ENCODE measurements at places on chromosomes 2 and 18.

GRCh38 chr18:10453806-10454680 is at the start of gene APCDD1:
Gene APCDD1, plus strand, starts transcription at chr18:10454635. Its CDS starts 347 bp downstream, at chr18:10454982.
- no peak for DNase-seq

DNA sequence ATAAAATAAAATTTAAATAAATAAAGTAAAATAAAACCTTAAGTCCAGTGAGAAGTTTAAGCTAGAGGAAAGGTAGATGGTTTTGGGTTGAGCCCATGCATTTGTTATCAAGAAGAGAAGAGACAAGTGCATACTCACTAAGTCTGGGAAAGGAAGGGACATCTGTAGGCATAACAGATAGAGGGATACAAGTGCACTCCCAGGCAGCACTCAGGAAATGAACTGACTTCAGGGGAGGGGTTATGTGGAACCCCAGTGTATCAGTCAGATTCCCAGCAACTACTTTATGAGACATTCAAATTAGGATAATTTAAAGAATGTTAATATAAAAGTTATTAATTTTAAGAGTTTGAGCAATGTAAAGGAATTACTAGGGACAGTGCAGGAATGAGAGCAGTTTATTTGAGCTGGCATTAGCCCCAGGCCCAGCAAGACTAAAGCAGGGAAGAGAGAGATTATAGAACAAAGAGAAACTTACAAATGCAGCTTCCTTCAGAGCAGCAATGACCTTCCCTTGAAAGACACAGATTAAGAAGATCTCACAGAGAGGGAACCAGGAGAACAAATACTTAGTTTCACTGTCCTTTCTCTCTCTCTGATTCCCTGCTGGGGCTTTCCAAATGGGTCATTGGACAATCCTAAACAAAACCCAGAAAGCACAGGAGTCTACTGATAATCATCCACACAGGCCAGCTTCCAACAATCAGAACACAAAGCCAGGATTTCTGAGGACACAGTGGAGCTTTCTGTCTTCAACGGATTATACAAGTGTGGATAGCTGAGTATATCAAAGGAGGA is 109.7 kb downstream of the ERBB4 start:
- no peak for DNase-seq

- DNase-seq: no peak
Observed at GRCh38 chr18:46809145-46809544, 52.3 kb upstream of the ST8SIA5 start.

DNA sequence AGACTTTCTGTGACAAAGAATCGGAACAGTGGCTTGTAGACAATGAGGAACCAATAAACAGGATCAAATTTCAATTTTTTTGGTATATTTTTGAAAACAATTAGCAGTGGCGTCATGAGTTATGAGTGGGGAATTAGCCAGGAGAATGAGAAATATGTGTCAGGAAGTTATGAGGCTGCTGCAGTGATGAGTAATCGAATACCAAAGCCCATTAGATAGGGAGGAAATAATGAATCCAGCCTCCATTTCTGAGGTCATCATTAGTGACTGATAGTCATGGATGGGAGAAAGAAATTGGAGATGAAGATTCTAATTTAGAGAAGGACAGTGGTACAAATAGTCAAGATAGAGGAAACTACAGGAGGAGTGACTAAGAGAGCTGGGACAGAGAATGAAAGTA is 673.1 kb upstream of the VRK2 start:
- DNase-seq: peak; percentile 71

GRCh38 chr2:15665067-15665942 is 73.6 kb downstream of the DDX1 start:
- DNase-seq: no peak

- DNase-seq: peak; percentile 87
Observed at GRCh38 chr2:120875431-120875830, 139.8 kb downstream of the GLI2 start.

DNA sequence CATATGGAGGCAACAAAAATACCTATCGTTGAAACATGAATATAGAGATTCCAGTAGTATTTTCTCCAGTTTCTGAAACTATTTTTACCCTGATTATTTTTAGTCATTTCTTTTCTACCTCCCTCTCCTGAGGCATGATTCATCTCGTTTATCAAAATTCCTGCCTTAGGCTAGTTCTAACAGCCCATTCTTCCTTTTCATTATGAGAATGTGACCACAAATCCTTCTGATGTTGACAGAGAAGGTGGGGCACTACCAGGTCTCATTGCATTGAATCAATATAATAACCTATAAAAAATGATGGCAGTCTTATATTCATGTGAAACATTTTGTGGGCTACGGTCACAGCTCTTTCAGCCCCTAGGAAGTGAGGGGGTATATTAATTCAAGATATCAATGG is 406.5 kb upstream of the UBE2E3 start:
- DNase-seq: no peak

GRCh38 chr2:144111437-144111836 is 408.5 kb downstream of the ZEB2 start:
- DNase-seq: peak; percentile 49

DNA sequence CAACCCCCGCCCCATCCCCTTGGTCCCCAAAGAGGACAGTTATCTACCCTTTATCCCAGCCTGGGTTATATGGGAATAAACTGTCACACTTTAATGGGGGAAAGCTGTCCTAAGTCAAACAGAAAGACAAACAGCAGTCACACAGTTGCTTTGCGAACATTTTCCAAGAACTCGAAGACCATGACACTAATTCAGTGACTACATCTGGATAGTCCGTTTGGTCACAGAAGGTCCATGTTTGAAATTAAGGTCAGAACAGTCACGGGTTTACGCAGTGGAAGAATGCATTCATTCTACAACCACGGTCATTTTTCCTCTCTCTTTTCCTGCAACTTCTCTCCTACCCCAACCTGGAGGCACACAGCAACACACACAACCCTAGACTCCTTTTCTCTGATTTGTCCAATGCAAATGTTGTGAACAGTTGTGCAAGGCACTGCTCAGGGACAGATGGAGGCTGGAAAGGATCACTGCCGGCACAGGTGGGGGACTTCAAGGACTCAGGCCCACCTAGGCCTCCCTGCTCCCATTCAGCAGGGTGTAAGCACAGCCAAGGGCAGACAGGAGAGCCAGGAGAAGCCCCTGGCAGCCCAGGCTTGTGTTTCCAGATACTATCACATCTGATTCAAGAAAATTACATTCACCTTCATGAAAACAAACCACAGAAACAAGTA is 39.9 kb downstream of the ZNF516 start:
- DNase-seq: no peak

DNA sequence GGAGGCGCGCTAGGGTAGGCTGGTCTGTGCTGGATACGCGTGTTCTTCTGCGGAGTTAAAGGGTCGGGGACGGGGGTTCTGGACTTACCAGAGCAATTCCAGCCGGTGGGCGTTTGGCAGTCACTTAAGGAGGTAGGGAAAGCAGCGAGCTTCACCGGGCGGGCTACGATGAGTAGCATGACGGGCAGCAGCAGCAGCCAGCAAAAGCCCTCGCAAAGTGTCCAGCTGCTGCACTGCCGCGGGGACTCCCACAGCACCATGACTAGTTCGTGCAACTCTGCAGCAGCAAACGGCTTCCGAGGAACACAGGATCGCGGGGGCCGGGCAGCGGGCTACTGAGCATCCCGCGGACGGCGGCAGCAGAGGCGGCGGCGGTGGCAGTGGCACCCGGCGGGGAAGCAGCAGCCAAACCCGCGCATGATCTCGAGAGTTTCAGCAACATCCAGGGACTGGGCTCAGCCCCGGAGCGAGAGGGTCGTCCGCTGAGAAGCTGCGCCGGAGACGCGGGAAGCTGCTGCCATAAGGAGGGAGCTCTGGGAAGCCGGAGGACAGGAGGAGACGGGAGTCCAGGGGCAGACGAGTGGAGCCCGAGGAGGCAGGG is 368 bp downstream of the TMEFF2 start:
- DNase-seq: no peak

GRCh38 chr2:143481237-143481623 is 352.0 kb downstream of the ARHGAP15 start:
- no peak for DNase-seq

GRCh38 chr2:3639015-3639630 is 18.9 kb upstream of the ALLC start:
- DNase-seq: no peak

GRCh38 chr18:72762515-72763122 is 105.2 kb downstream of the NETO1 start:
- peak; percentile 48 for DNase-seq

DNA sequence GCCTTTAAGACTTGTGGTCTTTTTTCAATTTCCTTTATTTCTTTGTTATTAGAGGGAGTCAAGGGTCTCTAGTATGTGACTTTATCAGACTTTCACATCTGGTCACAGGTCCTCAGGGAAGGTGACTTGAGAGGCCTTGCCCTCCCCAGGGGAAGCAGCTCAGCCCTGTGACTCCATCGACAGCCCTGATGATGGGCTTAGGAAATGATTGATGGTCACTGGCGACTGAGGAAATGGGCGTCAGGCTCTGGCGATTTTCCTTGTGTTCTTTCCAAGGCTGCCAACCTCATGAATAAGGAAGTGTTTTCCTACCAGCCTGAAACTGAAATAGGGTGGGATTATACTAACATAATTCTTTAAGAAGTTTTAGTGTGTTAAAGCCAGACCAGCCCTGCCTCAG is 21.1 kb downstream of the SERPINE2 start:
- DNase-seq: no peak

DNA sequence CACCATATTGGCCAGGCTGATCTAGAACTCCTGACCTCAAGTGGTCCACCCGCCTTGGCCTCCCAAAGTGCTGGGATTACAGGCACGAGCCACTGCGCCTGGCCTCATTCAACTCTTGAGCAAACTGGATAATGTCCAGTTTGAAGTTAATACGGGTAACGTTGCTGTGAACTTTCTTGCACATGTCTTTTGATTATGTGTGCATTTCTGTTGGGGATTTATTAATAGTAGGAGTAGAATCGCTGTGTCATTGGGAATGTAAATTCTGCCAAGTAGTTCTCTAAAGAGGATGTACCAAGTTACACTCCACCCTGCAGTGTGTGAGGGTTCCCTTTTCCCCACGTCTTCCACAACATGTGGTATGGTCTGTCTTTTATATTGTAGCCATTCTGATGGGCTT is 6.2 kb downstream of the IMPA2 start:
- DNase-seq: no peak

GRCh38 chr2:200040831-200041230 is 85.4 kb downstream of the MAIP1 start:
- DNase-seq: no peak

DNA sequence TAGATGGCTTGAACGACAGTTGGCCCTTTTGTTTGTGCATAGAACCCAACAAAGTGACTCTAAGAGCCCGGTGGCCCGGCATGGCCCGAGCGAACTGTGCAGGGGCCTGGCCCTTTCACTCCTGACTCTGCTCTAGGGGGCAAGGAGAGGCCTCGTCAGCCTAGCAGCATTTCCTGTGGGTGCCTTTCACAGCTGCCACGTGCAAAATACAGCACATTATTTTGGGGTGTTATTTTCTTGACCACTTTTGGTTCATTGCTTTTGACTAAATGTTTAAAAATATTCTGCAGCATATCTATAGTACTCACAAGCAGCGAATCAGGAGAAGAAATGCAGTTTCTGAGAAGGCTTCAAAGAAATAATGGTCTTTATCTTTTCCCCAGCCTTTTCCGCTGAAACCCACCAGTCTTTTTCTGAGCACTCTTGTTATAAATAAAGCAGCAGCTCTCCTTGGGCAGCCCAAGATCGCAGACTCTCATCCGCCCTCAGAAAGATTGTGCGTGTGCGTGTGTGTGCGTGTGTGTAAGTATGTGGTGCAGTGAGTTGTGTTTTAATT is 31.3 kb downstream of the DGKD start:
- DNase-seq: no peak

DNA sequence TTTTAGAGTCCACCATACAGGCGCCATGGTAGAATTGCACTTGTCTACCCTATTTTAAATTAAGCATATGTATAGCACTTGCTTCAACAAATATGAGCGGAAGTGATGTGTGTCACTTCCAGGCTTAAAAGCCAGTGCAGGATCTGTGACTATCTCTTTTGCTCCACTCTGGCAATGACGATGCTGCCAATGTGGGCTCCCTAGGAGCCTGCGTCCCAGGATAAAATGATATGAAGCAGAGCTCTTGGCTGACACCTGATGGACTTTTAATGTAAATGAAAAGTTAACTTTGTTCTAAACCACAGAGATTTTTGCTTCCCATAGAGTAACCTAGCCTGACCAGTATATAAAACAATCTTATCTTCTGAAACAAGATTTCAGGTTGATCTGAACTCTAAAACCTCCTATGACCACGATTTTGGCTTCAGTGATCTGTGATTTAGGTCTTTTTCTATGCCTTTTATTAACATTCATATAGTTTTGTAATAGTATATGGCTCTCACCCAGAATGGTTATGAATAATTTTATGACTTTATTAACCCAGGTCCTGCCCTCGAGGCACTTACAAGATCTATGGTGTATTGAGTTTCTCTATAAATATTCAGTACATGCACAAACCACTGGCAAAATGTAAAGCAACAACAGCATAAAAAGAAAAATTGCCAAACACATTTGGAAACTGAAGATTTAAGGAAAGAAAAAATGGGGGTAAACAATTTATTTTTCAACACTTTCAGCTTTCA is 422.5 kb upstream of the PIK3C3 start:
- no peak for DNase-seq

GRCh38 chr2:46161911-46162310 is 135.3 kb upstream of the EPAS1 start:
- no peak for DNase-seq

DNA sequence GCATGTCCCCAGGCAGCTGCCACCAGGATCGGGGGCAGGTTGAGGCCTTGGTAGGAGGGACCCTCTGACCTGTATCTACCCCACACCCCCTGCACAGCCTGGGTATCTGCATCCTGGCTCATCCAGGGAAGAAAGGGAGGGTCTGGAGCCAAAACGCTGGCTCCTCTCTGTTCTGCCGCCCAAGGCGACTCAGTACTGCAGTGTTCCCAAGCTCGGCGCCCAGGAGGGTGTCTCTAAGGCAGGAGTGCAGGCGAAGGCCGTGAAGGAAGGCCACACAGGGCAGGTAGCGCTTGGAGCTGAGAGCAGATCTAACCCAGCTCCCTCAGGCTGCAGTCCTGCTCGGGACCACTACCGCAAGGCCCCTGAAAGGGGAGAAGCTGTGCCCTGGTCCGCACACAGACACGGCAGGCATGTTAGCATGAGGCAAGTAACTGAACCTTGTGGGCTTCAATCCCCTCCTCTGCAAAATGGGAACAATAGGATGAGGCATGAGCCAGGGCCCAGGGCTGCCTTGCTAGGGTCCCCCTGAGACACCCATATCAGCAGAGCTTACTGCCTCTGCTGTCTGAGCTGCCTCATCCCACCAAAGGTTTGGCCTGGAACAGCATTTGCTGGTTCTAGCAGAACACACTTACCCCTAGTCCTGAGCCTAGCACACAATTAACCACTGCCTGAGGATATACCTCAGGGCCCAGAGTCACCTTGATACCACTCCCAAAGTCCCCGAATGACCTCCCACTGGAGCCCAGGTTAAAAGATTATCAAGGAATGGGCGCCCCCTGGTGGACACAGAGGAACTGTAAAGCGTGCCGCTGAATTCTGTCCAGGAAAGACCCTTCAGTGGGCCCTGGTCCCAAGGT is 6.5 kb downstream of the PTMA start:
- DNase-seq: no peak

- DNase-seq: no peak
Observed at GRCh38 chr18:80119111-80119510, 10.0 kb downstream of the ADNP2 start.
